Cardiac muscle cell (in vitro differentiated cells and primary cell): ENCODE measurements at places on chromosomes 5 and 9.
A peak's percentile ranks its signal among the peaks of the same experiment; 100 is the strongest.

GRCh38 chr5:134136771-134137170 is 22.3 kb downstream of the TCF7 start:
- DNase-seq = no peak

GRCh38 chr9:13141629-13142028 is 137.9 kb downstream of the MPDZ start:
- no peak for DNase-seq

GRCh38 chr9:761793-762560 is 79.5 kb upstream of the DMRT1 start:
- DNase-seq = no peak

- DNase-seq = no peak
These were observed 10.8 kb upstream of the ARSI start for GRCh38 chr5:150313501-150313900.

- DNase-seq = no peak
These were observed 101.4 kb downstream of the RALGPS1 start for GRCh38 chr9:127015921-127016512.

DNA sequence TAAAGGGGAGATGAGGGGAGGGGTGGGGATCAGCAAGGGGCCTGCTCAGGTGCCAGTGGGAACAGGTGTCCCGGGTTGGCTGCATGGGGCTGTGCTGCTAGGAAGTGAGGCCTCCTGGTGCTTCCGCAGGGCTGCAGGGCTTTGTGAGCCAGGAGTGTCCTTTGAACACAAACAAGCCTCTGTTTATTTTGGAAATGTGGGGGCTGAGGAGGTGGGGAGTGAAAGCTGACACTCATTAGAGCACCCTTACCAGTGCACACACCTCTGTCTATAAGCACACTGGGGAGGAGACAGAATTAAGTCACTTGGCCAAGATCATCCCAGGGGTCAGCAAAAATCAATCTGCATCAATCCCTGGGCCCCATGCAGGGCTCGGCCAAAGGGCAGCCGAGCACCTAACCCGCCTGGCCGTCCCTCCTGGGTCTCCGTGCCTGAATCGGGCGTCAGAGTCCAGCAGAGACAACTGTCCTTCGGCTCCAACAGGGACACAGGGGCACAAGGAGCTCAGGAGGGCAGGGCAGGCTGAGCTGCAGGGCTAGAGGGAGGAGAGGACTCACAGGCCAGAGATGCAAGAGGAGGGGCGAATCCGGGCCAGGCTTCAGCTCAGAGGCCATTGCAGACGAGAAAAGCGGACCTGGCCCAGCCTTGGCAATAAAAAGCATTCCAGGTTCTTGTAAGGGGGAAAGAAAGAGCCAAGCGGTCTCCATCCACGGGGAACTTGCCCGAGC is 99.8 kb downstream of the VAV2 start:
- DNase-seq = no peak

DNA sequence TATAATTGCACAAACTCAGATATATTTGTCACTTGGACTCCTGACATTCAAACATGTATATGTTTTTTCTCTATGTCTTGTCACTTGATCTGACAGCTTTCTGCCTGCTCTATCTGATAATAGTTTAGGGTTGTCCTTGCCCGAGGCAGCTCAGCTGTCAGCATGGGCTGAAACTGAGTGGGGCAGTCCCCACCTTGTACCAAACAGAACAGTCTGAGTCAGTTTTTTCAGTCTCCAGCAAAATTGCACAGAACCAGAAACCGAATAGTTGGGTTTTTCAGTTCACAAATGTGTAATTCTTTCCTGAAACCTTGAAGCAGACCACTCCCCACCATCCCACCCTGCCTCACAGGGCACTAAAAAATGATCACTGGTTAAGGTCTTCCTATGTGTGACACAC is 9.5 kb upstream of the HAND1 start:
- no peak for DNase-seq

- DNase-seq = no peak
These were observed 41.7 kb downstream of the PIK3R1 start for GRCh38 chr5:68257210-68257609.

DNA sequence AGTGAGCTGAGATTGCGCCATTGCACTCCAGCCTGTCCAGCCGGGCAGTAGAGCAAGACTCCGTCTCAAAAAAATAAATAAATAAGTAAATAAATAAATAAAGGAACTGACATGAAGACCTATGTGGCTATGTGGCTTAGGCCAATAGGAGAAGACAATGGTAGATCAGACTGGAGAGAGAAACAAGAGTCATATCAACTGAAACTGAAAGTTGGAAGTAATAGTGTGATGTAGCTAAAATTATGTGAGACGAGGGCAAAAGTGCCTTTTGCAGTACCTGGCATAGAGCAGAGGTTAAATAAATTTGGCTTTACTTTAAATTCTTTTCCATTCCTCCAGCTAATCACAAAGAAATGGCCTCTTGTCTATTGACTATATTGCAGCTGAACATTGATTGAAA is 7.3 kb downstream of the FBP2 start:
- DNase-seq = peak; percentile 4

DNA sequence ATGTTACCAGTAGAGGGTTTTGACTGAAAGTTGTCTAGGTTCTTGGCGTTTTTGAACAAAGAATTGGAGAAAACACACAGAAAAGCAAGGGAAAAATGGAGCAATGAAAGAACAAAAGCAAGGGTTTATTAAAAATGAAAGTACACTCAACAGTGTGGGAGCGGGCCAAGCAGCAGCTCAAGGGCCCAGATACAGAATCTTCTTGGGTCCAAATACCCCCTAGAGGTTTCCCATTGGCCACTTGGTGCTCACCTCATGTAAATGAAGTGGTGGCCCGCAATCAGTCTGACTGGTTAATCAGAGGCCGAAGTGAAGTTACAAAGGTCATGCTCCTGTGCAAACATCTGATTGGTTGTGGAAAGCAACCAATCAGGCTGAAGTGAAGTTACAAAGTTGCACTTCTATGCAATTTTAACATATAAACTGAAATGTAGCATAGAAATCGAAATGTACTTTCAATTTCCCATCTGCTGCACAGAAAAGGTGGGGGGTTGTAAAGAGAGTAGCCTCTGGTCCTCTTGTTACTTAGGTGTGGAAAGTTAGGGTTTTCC is 1.9 kb upstream of the GM2A start:
- no peak for DNase-seq

GRCh38 chr5:31487506-31487905 is 44.4 kb downstream of the DROSHA start:
- no peak for DNase-seq

DNA sequence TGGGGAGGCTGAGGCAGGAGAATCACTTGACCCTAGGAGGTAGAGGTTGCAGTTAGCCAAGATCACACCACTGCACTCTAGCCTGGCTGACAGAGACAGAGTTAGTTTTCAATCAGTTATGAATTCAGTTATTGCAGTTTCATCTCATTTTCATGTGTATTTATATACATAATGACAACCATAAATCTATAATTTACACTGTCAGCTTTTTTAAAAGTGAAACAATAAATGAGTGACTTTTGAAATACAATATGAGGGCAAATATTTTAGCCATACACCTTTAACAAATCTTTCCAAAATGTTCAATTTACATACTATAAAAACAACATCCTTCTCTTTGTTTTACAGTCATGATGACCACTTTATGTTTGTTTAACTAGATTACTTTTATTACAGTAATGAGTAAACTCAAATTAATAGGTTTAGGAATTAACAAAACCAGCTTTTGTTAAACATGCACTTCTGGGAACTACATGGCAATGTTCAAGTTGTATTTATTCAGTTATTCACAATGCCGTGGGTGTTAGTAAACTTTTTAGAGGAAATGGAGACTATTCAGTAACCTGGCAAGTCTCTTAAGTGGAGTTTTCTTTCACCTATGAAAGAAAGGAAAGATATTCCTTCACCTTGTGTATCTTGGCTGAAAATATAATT is 12.7 kb downstream of the TYRP1 start:
- DNase-seq = no peak

DNA sequence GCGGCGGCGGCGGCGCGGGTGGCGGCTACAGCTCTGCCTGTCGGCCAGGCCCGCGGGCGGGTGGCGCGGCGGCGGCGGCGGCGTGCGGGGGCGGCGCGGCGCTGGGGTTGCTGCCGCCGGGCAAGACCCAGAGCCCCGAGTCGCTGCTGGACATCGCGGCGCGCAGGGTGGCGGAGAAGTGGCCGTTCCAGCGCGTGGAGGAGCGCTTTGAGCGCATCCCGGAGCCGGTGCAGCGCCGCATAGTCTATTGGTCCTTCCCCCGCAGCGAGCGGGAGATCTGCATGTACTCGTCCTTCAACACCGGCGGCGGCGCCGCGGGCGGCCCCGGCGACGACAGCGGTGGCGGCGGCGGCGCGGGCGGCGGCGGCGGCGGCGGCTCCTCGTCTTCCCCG is 296 bp downstream of the ZSWIM6 start:
- DNase-seq = peak; percentile 38

- no peak for DNase-seq
These were observed 991 bp downstream of the IARS1 start for GRCh38 chr9:92292338-92293074.

- DNase-seq = no peak
These were observed 922.0 kb downstream of the CDH12 start for GRCh38 chr5:21931116-21931515.

GRCh38 chr5:31770132-31770720 is 131.3 kb downstream of the PDZD2 start:
- DNase-seq = no peak

DNA sequence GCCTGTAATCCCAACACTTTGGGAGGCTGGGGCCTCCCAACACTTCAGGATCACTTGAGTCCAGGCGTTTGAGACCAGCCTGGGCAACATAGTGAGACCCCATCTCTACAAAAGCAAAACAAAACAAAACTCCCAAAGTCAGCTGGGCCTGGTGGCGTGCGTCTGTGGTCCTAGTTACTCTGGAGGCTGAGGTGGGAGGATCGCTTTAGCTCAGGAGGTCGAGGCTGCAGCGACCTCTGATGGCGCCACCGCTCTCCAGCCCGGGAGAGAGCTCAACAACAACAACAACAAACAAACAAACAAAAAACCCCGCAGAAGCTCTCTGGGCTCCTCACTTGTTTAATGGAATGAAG is 528 bp downstream of the ACOT12 start:
- DNase-seq = no peak

GRCh38 chr9:7622481-7622880 is 177.1 kb downstream of the DMAC1 start:
- no peak for DNase-seq

GRCh38 chr5:153881687-153882086 is 157.0 kb downstream of the FAM114A2 start:
- DNase-seq = no peak

- peak; percentile 14 for DNase-seq
These were observed 11.8 kb upstream of the JAK2 start for GRCh38 chr9:4973246-4973645.

DNA sequence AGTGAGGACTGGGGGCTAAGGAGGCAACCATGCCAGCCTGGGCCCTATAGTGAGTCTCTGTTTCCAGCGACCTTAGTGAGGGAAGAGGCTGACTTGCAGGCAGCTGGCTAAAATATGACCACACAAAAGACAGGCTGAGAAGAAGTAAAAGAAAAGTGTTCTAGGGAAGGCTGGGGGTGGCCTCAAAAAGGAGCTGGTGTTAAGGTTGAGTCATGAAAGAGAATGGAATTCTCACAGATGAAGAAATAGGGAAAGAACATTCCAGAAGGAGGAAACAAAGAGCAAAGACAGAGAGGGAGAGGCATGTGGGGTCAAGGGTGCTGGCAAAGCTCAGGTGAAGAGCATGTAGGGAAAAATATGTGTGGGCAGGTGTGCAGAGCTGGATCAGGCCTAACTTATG is 302.7 kb upstream of the RFX3 start:
- no peak for DNase-seq

- peak; percentile 97 for DNase-seq
These were observed 523.5 kb upstream of the CLINT1 start for GRCh38 chr5:158382473-158382872.

GRCh38 chr9:114100536-114100935 is 1.4 kb upstream of the KIF12 start:
- DNase-seq = no peak

DNA sequence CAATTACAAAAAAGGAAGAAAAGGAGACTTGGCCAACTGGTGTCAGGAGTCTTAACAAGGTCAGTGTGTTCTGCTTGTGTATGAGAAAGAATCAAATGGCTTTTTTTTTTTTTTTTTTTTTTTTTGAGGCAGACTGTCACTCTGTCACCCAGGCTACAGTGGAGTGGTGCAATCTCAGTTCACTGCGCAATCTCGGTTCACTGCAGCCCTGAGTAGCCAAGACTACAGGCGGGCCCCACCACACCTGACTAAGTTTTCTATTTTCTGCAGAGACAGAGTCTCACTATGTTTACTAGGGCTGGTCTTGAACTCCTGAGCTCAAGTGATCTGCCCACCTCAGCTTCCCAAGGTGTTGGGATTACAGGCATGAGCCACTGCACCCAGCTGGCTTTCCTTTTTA is 3.1 kb upstream of the IL7R start:
- DNase-seq = no peak

DNA sequence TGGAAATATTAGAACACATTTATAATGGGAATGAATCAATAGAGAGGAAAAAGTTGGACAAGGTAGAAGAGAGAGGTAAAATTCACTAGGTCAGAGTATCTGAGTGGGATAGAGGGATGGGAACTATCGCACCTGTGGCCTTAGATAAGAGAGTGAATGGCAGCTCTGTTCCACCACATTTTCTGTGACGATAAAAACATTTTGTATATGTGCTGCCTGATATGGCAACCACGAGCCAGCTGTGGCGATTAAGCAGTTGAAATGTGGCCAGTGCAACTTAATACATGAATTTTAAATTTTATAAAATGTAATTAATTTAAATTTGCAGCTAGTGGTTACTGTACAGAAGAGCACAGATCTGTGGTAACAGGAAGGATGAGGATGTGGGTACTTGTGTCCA is 46.7 kb downstream of the ZNF354A start:
- DNase-seq = no peak

GRCh38 chr5:585556-585955 is 26.6 kb upstream of the CEP72 start:
- DNase-seq = no peak

DNA sequence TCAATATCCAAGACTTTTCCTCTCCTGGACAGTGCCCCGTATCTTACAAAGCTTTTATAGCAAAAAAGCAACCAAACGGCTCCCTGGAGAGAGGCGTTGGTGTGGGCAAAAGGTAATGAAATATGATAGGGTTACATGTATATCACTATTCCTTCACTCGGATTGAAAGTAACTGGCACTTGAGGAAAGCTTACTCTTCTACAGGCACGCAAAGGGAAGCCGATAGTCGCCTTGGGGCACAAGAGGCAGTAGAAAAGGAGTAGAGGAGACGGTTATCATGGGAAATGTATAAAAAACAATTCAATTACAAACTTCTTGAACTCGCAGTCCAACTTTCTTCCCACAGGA is 1.1 kb downstream of the DIAPH1 start:
- no peak for DNase-seq
